Ascending aorta (tissue), 2 donors: ENCODE measurements at places on chromosomes 1 and 21. TPM values are rescaled to one million over a fixed set of nuclear protein-coding genes. Genes with fewer than 3 reads are reported as not detected.

AXDND1 gene
- total RNA-seq: not detected

GRIK3 gene
- under 0.01 TPM for total RNA-seq

TNFRSF8 gene
- total RNA-seq: 22.8 TPM

GIPC2 gene
- 0.64 TPM for total RNA-seq

KCNK2 gene
- total RNA-seq: 0.85 TPM

KCNK1 gene
- 1.4 TPM for total RNA-seq

CFHR2 gene
- total RNA-seq: not detected

TMEM240 gene
- not detected for total RNA-seq

CATSPERE gene
- not detected for total RNA-seq

VHLL gene
- not detected for total RNA-seq

CHD5 gene
- 4.0 TPM for total RNA-seq

ATP1A2 gene
- 316 TPM for total RNA-seq

ILDR2 gene
- total RNA-seq: not detected

CHIA gene
- total RNA-seq: not detected

SLAMF9 gene
- total RNA-seq: not detected

RHCE gene
- not detected for total RNA-seq

C1QTNF12 gene
- not detected for total RNA-seq

CYP2J2 gene
- total RNA-seq: not detected

APCS gene
- total RNA-seq: not detected
